ENCODE measurements at places on chromosomes 5 and 9.

GRCh38 chr5:30638899-30639298, 554.6 kb upstream of the CDH6 start:
- no peak for DNase-seq

DNA sequence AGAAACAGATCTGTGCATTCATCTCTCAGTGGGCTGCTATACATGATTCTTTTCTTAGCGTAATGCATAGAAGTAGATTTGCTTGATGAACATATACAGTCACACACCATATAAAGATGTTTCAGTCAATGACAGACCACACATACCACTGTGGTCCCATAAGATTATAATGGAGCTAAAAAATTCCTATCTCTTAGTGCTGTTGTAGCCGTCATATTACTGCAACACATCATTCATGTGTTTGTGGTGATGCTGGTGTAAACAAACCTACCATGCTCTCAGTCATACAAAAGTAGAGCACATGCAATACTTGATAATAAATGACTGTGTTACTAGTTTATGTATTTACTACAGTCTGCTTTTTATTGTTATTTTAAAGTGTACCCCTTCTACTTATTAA, 214.3 kb downstream of the ARHGAP26 start:
- no peak for DNase-seq

DNA sequence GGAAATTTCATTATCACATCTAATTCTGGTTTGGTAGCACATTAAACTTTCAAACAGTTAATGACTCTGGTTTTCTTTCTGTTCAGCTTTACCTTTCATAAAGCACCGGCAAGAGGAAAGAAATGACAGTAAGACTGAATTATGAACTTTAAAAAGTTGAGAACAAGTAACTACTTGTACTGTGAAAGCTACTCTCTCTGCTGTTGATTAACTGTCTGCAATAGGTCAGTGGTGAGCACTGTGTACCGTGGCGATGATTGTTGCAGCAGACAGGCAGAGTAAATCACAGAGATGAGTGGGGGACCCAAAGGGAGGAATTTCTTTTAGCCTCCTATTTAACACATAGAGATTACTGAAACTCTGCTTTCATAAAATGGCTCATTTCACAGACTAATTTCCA, 74.0 kb upstream of the MEF2C start:
- DNase-seq = no peak

GRCh38 chr9:37968228-37968701, 64.3 kb upstream of the SLC25A51 start:
- no peak for DNase-seq

- DNase-seq = no peak
Measured at GRCh38 chr5:16578474-16578883, 38.3 kb downstream of the RETREG1 start.

- DNase-seq = no peak
Measured at GRCh38 chr5:81242906-81243436, 9.8 kb downstream of the CKMT2 start.

DNA sequence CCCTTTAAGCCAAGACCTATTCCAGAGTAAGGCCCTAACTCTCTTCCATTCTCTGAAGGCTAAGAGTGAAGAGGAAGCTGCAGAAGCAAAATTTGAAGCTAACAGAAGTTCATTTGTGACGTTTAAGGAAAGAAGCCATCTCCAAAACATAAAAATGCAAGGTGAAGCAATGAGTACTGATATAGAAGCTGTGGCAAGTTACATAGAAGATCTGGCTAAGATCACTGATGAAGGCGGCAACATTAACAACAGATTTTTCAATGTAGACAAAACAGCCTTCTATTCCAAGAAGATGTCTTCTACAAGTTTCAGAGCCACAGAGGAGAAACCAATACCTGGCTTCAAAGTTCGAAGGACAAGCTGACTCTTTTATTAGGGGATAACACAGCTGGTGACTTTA, 1143.4 kb downstream of the CDH12 start:
- no peak for DNase-seq

DNA sequence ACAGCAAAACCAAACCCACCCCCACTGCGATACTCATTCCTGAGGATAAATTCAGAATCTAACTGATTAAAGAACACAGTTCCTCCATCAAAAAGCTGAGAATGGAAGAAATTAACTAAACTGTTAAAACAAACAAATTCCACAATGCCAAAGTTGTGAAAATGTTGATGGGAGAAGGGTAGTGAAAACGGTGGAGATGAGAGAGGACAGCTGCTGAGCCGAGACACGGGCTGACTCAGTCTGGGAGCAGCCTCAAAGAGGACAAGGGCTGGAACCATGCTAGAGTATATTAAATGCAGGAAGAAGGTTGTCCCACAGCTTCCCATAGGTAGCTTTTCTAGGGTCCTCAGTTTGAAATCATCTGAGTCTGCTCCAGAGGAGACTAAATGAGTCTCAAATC, 14.3 kb downstream of the ADAMTS12 start:
- no peak for DNase-seq

All from activated CD8-positive, alpha-beta memory T cell treated with anti-CD3 and anti-CD28 coated beads for 24 hours (primary cell).